ENCODE measurements at places on chromosomes 5 and 9. TPM values are rescaled to one million over a fixed set of nuclear protein-coding genes. Genes with fewer than 3 reads are reported as not detected.

OR13F1 gene
- not detected for total RNA-seq

RLN2 gene
- total RNA-seq: not detected

TCF7 gene
- total RNA-seq: 3.7 TPM

DNM1 gene
- total RNA-seq: 8.2 TPM

ORM2 gene
- 0.77 TPM for total RNA-seq

TLX3 gene
- total RNA-seq: not detected

DNA sequence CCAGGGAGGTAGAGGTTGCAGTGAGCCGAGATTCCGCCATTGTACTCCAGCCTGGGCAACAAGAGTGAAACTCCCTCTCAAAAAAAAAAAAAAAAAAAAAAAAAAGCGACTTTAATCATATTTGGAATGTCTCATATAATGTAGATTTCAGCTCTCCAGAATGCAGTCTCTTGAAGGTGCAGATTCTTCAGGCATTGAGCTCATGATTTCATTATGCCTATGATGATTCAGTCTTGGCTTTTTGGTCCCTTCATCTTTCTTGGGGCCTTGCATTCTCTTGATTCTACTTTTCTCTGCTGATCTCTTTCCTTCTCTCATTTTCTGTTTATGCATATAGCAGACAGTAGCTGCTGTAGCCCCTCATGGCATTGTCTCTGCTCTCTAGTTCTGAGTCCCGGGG lies 22.9 kb downstream of the KDM4C start:
- no peak for DNase-seq

GRCh38 chr9:123928533-123929176 lies 1.3 kb downstream of the DENND1A start:
- DNase-seq: no peak

DNA sequence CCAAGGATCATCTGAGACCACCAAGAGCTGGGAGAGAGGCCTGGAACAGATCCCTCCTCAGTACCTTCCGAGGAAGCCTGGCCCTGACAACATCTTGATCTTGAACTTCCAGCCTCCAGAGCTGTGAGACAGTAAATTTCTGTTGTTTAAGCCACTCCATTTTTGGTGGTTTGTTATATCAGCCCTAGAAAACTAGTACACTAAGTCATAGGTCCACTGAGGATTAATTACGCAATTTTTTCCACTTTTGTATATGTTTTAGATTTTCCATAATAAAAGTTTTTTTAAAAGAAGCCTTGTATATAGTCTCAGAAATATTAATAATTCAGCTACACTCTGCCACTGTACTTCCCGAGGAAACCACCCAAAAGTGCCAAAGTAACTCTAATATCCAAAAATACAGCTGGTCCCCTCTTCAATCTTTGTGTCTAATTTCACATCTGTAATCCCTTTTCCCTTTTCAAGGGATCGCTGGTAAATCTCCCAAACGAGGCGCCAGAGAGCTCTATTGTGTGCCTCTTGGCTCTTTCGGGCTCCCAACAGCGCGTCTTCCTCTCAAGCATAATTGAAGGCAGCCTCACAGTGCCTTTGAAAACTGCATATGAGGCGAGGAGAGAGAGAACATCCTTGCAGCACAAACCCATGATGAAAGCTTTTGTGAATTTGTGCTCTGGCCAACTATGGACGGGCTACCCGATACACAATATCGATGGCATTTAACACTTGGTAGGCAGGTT lies 32.7 kb downstream of the PRUNE2 start:
- no peak for DNase-seq

DNA sequence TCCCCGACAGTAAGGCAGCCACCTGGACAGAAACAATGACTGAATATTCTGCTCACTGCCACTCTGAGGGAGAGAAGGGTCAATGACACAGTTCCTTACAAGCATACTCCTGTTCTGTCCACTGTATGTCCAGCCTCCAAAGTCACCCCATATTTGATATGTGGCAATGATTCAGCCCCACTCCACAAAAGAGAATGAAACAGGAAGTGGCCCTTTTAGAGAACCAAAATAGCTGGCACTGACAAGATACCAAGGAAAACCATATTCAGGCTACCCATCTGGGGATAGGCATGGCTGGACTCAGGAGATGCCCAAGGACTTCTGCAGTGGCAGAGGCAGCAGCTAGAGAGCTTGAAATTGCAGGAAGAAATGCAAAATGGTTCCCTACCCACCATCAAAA lies 12.8 kb upstream of the GFRA3 start:
- no peak for DNase-seq

GRCh38 chr5:151495320-151495719 lies 47.9 kb downstream of the SLC36A1 start:
- DNase-seq: no peak

GRCh38 chr5:14438195-14438606 lies 143.4 kb upstream of the OTULINL start:
- no peak for DNase-seq

GRCh38 chr9:93288891-93289883 lies 105.2 kb downstream of the WNK2 start:
- no peak for DNase-seq

DNA sequence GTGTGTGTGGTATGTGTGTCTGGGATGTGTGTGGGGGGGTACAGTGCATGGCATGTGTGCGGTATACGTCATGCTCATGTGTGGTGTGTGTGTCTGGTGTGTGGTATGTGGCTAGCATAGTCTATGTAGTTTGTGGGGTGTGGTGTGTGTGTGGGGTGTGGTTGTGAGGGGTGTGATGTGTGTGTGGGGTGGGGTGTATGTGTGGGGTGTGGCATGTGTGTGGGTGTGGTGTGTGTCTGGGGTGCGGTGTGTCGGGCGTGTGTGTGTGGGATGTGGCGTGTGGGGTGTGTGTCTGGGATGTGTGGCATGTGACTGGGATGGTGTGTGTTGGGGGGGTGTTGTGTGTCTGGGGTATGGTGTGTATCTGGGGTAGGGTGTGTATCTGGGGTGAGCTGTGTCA lies 52.3 kb downstream of the SECISBP2 start:
- DNase-seq: no peak

GRCh38 chr5:108661590-108662219 lies 86.0 kb upstream of the FER start:
- DNase-seq: no peak

DNA sequence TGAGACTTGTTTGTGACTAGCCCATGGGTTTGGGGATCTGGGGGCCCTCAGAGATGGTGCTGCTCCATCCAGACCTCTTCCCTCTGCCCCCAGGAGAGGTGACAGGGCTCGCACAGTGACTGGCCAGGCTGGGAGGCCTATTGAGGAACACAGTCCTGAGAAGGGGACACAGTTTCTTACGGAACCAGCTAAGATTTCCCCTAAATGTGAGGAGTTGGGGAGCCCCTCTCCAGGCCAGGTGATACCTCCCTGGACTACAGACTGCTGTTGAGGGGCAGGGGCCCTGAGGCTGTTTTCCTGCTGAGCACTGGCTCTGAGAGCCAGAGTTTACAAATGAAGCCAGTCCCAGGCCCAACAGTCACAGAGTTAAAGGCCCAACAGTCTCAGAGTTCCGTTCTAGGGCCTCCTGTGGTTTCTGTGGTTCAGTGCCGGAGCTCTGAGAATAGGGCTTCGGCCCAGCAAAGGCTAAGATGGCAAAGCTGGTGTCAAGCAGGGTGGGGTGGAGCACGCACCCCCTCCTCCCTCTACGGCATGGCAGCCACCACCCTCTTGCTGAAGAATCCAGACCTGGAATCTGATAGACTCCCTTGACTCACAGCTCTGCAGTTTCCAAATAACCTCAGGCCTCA lies 1.1 kb upstream of the SEMA4D start:
- DNase-seq: no peak

DNA sequence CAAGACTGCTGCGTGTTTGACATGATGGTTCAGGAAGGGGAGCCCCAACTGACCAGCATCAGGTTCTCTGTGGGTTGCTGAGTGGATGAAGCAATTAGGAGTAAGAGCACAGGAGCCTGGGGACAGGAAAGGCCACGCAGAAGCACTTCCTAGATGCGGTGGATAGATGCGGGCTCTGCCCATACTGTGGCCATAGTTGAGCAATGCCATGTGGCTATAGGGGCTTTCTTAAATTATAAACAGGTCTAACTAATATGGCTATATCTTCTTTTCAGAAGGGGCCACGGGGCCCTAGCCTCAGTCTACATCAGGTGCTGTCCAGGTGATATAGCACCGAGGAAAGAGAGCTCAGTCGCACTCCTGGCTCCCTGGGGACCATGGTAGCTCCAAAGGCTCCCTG lies 198.6 kb downstream of the GADD45G start:
- DNase-seq: no peak

DNA sequence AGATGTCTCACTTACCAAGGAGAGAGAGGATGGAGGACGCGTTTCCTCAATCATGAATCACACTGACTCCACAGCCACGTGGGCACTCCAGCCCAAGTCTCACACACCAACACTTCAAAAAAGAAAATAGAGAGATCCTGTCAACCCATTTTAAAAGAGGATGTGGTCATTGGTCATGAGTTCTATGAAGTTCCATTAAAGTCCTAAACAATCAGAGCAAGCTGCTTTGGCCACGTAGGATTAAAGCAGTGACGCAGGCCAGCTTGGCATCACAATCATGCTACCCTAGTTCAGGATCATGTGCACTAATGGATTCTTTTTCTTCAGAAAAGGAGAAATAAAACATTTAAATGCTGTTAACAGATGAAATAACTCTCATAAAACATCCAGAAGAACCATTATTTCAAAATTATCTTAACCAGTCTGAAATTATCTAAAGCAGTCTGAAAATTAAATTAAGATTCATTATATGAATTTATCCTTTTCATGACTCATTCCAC lies 108.1 kb downstream of the SEMA5A start:
- DNase-seq: no peak

- DNase-seq: no peak
Observed at GRCh38 chr9:81266674-81267073, 422.7 kb downstream of the TLE1 start.

DNA sequence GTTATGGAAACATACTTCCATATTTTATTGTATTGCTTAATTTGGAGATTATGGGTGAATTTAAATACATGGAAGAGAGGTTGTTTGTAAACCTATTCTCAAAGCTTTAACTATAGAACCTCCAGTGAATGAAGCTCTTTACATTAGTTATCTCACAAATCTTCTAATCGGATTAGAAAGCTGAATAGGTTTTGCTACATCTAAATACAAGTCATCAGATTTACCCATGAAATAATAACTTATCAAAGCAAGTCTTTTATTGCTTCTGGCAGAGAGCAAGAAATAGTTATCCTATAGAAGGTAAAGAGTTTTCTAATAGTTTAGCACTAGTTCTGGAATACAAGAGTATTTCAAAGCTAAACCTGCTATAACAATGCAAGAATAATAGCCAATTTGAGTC lies 104.4 kb upstream of the SREK1 start:
- no peak for DNase-seq

GRCh38 chr9:130290291-130291181 lies 25.0 kb downstream of the HMCN2 start:
- peak; percentile 82 for DNase-seq

DNA sequence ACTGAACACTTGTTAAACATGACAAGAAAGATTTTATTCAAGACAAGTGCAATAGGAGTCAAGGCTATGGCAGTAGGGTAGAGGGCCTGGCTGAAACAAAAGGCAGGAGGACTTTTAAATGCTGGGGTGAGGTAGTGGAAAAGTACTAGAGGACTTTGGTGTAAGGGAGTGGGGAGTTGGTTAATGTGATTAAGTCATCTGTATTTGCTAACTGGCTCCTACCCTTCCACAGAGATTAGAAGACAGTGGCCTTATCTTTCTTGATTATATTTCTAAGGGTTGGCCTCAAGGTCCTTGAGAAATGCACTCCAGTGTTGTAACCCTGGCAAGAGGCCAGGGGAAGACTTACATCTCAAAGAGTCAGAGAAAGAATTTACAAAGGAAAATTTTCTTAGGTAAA lies 160.2 kb upstream of the FTMT start:
- DNase-seq: peak; percentile 32

DNA sequence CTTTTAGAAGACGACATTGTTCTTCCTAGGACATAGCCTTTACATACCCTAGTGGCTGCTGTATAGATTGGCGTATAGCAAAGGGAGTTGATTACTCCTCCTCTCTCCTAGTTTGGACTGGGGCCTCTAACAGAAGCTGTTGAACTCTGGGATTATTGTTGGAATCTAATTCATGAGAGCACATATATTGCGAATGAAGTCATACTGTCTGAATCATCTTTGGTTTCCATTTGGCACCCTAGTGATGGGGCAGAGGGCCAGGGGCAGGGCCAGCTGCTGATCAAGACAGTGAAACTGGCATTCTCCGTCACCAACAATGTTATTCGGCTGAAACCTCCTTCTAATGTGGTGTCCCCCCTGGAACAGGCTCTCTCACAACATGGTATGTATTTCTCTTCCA lies 40.3 kb downstream of the NUP188 start:
- no peak for DNase-seq

Data from lung (tissue), 17 donors.